MCF 10A (cell line): ENCODE measurements at places on chromosomes 16 and 17. TPM values are rescaled to one million over a fixed set of nuclear protein-coding genes. Genes with fewer than 3 reads are reported as not detected.

The CHD9NB gene
- 2.4 and 2.9 TPM in 2 replicates for total RNA-seq

The RHOT1 gene
- total RNA-seq, result 19.8 and 21.9 TPM in 2 replicates

The TRIM16 gene
- 37.6 and 42.5 TPM in 2 replicates for total RNA-seq

The TBX21 gene
- total RNA-seq, result not detected in 2 replicates

The MILR1 gene
- total RNA-seq, result 9.8 and 15.8 TPM in 2 replicates

The C1QTNF1 gene
- 3.0 and 3.3 TPM in 2 replicates for total RNA-seq

The CCDC40 gene
- total RNA-seq, result 4.1 and 4.8 TPM in 2 replicates

The ZPBP2 gene
- total RNA-seq, result not detected in 2 replicates

The TMEM204 gene
- total RNA-seq, result not detected in 2 replicates

The GPR139 gene
- not detected in 2 replicates for total RNA-seq

The TMEM98 gene
- 5.2 and 9.2 TPM in 2 replicates for total RNA-seq

The SLC5A11 gene
- not detected in 2 replicates for total RNA-seq
